Cardiac fibroblast (primary cell): ENCODE measurements at places on chromosomes 12 and 14.

DNA sequence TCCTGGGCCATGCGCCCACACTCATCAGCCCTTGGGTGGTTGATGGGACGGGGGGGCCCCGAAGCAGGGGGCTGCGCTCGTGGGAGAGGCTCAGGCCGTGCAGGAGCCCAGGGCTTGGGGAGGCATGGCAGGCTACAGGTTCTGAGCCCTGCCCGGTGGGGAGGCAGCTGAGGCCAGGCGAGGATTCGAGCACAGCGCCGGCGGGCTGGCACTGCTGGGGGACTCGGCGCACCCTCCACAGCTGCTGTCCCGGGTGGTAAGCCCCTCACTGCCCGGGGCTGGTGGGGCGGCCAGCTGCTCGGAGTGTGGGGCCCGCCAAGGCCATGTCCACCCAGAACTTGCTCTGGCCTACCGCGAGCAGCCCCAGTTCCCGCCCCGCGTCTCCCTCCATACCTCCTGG, 295.8 kb upstream of the SEL1L start:
- DNase-seq, result no peak

DNA sequence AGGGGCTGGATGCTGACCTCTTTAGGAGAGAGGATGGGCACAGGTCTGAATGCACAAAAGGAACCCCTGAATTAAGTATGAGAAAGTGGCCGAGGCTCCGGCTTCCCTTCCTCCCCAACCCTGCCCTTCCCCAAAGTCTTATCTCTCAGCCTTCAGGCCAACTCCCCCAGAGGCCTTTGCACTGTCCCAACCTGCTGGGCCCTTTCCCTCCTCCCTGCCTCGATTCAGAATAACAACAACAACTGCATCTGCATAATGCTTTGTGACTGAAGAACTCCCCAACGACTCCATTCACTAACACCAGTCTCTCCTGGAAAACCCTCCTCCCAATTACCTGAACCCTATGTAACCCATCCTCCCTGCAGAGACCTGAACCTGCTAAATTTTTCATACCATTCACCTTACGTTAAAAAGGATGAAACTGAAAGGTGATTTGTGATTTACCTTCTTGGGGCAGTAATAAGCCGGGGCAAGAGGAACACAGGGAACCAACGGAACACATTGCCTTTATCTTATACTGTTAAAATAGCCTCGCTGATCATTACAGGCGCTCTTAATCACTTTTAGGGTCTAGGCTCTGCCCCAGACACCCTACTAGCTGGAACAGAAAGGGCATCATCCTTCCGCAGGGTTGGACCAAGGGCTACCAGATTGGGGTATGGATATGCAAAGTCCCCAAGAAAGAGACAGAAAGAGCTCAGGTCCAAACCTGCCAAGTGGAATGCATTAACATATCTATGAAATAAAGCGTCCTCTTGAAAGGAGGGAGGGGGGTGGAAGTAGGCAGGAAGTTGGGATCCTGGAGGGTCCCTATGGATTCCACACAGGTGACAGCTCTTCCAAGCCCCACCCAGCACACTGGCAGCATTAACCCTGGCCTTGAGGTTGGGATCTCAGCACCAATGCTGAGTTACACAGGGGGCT, 24.2 kb upstream of the FOXN3 start:
- no peak for DNase-seq

- no peak for DNase-seq
These were observed 61.9 kb downstream of the CHGA start for GRCh38 chr14:92984896-92985295.

- no peak for DNase-seq
These were observed 79.9 kb upstream of the CCDC91 start for GRCh38 chr12:28110329-28110728.

DNA sequence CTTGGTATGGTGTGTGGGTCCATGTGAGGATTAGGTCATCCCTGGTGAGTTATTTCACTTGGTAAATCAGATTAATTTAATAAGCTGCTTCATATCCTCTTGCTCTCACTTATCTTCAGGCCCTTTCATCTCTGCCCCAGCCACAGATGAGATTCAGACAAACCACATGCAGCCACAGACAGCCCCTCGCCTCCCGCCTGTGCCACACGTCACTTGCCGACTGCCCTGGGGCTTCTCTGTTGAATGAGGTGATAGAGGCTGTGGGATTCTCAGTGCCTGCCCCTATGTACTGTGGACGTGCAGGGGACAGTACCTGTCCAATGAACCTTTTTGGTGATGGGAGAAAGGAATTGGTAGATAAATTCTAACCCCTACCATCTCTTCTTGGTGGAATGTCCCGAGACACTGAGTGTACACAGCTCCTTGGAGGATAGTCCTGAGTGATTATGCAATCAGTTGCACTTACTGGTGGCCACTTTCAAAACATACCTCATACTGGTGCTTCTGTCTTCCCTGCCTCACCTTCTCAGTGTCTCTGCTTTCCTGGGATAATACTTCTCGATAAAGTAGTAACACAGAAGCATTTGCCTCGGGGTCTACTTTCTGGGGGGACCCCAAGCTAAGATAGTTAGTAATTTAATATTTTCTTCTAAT, 248.7 kb downstream of the TTC6 start:
- DNase-seq, result no peak

DNA sequence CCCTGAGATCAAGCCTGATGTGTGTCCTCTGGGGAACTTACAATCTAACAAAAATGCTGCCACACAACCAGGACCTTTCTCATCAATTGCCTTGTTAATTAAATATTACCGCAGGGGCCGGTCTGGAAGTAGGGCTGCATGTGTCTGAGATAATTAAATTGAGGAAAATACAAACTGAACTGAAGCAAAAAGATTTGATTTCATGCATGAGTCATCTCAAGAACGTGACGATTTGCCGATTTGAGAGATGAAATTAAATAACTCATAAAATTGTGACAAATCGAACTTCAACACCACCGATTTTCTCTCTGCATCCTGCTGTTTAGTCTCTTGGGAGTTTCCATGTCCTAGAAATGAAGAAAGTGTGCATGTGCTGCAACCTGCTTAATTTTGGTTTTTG, 94.6 kb upstream of the DAAM1 start:
- DNase-seq, result no peak

DNA sequence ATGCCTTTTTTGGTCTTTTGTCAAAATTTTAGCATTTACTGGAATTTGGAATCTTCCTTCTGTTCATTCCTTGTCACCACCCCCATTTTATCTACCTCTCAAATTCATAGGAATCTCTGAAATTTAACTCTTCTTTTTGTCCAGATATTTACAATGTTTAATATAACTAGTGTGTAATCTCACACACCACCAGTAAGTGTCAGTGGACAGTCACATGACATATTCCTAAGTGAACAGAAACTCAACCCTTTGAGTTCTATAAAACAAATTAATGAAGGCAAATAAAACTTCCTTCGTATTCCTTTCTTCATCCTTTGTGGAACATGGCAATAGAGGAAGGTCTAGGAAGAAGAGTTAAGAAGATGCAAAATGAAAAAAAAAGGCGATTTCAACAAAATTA, 26.6 kb downstream of the ATF7 start:
- DNase-seq, result no peak

DNA sequence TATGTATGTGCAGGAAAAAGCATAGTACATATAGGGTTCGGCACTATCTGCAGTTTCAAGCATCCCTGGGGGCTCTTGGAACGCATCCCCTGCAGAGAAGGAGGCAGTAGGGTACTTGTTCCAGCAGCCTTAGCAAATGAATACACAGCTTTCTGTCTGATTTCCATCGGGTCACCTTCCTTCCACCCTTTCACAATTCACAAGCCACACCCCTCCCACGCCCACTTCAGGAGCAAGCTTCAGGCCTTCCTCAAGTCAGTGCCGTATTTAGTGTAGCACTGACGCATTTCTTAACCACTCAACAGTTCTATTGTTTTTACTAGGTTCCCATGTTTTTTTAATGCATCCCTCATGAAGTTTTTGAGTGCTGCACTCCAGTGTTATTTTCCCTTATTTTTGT, 64.2 kb downstream of the CLMN start:
- DNase-seq, result peak; percentile 73

- DNase-seq, result peak; percentile 36
These were observed 97.8 kb upstream of the FERMT2 start for GRCh38 chr14:53048631-53049030.

GRCh38 chr12:62210422-62210821, 49.8 kb upstream of the USP15 start:
- DNase-seq, result peak; percentile 74

DNA sequence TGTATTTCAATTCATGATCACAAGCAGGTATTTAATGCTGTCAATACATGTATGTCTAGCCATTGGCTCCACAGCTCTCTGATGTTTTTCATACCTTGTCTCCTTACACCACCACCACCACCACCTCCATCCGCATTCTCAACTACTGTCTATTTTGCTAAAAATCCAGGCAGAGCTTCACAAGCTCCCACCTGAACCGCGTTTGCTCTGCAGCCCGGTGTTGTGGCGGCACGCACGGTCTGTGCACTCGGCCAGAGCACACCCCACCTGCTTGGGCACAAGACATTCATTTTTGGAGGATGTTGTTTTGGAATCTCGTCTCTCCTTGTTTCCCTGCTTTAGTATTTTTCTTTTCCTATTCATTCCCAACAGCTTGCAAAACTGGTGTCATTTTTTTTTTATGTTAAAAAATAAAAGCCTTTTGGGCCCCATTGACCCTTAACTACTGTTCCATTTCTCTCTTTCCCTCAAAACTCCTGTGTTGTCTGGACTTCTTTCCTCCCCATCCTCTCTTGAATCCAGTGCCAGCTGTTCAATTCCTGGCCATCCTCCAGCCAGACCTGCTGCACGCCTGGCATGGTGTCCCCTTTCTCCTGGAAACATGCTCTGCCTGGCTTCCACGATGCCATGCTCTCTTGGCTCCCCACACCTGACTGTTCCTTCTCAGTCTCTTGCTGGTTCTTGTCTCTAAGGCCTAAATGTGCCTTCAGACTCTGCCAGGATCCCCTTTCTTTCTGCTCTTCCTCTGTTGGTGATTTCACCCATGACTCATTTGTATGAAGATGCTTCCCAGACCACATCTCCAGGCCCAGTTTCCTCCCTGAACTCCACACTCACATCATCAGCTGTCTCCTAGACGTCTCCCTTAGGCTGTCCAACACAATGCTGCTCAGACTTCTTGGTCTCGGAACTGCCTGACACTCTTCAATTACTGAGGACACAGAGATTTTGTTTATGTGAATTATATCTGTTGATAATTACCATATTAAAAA, 37.9 kb downstream of the PIWIL1 start:
- DNase-seq, result no peak

DNA sequence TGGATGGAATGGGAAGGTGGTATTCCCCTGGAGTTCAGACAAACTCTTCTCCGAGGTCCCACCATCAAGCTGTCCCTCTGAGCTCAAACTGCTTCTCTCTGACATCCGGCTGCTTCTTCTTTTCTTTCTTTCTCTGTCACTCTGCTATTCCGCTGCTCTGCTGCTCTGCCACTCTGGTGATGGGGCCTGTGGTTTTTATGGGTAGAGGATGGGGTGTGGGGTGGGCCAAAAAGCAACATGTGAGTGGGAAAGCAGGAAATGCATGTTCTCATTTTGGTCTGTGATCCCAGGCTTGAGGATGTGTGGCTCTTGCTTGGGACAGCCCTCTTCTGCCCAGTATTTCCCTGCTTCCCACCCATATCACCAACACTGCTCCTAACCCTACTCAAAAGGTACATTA, 30.6 kb downstream of the CLECL1 start:
- no peak for DNase-seq

- DNase-seq, result no peak
These were observed 451.4 kb upstream of the PDE3A start for GRCh38 chr12:19916974-19917373.

GRCh38 chr12:109455706-109456105, 21.4 kb downstream of the KCTD10 start:
- no peak for DNase-seq

DNA sequence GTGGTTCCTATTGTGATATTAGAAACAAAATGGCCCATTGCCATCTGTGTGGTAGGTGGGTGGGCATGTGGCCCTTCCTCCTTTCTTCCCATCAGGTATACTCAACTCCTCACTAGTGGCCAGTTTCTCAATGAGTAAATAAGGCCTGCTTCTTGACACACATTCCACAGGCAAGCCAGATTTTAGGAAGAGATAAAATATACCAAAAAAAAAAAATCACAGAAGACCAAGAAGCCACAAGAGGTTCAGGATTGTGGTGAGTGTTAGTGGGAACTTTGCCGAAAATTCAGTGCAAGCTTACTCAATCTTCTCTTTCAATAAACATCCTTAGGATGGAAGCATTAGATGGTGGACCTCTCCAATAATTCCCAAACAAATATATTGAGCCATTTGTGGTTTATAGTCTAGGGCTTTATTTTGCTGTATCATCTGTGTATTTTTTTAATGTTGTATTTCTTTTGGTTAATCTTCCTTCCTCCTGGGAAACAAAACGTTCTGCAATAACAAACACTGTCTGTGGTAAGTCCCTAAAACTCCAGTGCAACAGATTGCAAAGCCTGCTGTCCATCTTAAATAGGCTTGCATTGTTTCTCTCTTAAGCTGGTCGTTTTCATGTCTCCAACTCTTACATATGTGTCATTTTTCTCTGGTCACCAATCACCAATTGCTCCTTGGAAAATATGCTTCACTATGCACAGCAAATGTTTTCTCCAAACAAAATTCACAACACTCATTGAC, 289.9 kb upstream of the KITLG start:
- DNase-seq, result peak; percentile 13

GRCh38 chr14:83556065-83556464, 1973.9 kb upstream of the FLRT2 start:
- DNase-seq, result peak; percentile 5

DNA sequence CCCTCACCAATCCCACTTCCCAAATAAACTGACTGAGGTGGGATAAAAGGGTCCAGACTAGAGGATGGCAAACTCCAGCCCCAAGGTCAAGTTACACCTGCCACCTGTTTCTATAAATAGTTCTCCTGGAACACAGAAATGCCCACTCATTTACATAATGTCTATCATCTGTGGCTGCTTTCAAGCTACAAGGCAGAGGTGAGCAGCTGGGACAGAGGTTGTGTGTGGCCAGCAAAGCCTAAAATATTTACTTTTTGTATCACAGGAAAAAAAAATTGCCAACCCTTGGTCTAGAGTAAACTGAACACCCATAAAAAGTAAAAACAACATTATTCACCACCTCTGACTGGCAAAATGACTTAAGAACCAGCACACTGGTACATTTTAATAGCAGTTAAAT, 269.4 kb downstream of the RGS6 start:
- no peak for DNase-seq

DNA sequence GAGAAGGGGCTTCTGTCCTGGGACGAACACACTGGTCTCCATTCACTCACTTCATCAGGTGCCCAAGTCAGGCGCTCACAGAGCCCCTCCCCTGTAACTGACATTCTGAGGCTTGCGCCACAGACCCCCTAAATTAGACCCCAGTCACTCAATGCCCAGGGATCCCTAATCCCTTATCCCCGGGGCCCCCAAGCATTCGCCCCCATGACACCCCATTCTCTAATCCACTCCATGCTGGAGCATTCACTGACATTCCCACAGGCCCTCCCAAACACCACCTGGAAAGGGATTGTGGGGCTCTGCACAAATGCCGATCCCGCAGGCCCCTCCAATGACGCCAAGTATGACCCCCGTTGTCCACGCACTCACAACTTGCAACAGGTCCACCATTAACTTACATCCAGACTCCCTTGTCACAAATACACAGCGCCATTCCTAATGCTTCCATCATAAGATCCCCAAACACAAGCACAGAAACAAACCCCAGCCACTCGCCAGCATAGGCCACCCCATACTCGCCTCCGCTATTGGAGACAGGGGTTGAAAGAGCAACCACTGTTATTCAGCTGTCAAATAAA, 1.5 kb downstream of the ZNF605 start:
- DNase-seq, result no peak
